SW 1271 (cell line): ENCODE measurements at places on chromosomes 7 and 10.

GRCh38 chr10:96306516-96306915, 2.3 kb downstream of the DNTT start:
- no peak for DNase-seq

DNA sequence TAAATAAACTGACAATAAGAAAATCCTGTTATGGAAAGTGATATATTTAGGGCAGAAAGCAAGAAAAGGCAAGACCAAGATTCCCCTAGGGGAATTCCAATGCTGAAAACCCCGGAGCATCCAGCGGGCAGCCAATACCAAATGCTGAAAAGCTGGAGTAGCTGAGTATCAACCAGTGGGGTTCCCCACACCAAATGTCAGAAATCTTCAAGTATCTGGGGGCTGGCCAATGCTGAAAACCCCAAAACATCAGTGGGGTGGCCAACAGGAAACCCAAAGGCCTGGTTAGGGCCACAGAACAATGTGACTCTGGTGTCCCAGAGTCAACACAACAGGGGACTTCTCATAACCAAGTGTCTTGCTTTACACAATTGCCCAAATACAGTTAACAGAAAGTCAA, 271.8 kb upstream of the CACNA2D1 start:
- no peak for DNase-seq

DNA sequence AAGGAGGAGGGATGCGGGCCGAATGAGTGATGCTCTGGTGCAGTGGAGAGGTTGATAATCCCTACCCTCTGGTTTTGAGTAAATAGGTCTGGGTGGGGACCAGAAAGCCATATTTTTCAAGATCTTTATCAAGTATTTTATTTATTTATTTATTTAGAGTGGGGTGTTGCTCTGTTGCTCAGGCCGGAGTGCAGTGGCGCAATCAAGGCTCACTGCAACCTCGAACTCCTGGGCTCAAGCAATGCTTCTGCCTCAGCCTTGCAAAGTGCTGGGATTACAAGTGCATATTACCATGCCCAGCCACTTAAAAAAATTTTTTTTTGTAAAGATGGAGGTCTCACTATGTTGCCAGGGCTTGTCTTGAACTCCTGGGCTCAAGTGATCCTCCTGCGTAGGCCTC, 21.6 kb downstream of the SVIL start:
- DNase-seq = no peak

- no peak for DNase-seq
These were observed 466.2 kb downstream of the TYW1 start for GRCh38 chr7:67462781-67463191.

DNA sequence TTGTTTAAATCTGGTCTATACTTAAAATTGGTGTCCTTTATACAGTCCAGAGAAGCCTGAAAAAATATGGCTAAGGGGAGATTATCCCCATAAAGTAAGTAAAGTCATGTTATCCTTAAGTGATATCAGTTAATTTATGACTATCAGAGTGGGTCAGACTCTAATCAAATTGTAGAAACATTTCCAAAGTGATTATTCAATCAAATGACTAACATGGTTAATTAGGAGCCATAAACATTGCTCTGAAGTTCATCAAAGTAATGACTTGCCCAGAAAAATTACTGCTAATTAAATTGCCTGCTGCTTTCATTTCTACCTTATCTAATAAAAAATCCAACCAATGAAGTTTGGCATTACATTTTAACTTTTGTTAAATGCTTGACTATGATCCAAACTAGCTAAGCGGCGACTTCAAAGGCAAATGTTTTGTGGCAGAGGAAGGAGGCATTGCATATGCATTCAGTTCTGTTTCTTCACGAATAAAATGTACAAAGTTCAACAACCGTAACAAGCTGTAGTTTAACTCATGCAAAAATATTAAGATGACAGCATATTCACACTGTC, 76.7 kb downstream of the ETV1 start:
- no peak for DNase-seq

DNA sequence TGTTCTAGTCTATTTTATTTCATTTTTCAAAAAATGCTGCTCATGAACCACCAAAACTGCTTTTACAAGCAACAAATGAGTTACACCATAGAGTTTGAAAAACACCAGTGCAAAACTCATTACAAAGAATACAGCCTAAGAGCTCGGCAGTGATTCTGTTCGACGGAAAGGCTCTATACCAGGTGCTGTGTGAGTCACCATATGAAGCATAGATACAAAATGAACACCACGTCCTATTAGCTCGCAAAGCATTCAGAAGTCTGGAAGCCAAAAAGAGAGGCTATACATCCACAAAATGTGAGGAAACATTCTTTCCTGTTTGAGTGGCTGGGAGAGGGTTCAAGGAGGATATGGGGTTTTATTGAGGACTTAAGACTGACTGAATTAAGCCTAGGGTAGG, 136.1 kb downstream of the ATE1 start:
- no peak for DNase-seq

GRCh38 chr10:3704565-3705325, 80.3 kb downstream of the KLF6 start:
- no peak for DNase-seq

GRCh38 chr10:127243490-127244272, 47.3 kb upstream of the INSYN2A start:
- peak; percentile 9 for DNase-seq

DNA sequence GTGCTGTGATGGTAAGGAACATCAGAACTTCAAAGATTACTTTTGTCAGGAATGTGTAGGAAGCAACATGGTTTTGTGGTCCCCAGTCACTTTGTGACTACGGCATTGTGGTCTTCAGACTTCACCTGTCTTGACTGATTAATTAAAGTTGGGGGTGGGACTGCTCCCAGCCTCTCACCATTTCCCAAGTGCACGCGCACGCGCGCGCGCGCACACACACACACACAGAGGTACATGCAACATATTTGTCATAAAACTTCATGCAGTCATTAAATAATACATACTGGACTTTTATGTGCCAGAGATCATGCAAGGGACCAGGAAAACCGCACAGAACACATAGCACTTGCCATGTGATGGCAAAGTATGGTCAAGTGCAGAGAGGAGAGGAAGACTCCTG, 181.2 kb downstream of the EVX1 start:
- no peak for DNase-seq

GRCh38 chr7:28442540-28443420, 30.5 kb downstream of the CREB5 start:
- no peak for DNase-seq

GRCh38 chr7:129671266-129671665, 59.7 kb downstream of the NRF1 start:
- no peak for DNase-seq

GRCh38 chr10:86727470-86727869, 28.9 kb upstream of the BMPR1A start:
- no peak for DNase-seq

- DNase-seq = no peak
These were observed 42.1 kb downstream of the FAM53B start for GRCh38 chr10:124701881-124702656.

- no peak for DNase-seq
These were observed 56.3 kb downstream of the GRID1 start for GRCh38 chr10:86310291-86310690.

DNA sequence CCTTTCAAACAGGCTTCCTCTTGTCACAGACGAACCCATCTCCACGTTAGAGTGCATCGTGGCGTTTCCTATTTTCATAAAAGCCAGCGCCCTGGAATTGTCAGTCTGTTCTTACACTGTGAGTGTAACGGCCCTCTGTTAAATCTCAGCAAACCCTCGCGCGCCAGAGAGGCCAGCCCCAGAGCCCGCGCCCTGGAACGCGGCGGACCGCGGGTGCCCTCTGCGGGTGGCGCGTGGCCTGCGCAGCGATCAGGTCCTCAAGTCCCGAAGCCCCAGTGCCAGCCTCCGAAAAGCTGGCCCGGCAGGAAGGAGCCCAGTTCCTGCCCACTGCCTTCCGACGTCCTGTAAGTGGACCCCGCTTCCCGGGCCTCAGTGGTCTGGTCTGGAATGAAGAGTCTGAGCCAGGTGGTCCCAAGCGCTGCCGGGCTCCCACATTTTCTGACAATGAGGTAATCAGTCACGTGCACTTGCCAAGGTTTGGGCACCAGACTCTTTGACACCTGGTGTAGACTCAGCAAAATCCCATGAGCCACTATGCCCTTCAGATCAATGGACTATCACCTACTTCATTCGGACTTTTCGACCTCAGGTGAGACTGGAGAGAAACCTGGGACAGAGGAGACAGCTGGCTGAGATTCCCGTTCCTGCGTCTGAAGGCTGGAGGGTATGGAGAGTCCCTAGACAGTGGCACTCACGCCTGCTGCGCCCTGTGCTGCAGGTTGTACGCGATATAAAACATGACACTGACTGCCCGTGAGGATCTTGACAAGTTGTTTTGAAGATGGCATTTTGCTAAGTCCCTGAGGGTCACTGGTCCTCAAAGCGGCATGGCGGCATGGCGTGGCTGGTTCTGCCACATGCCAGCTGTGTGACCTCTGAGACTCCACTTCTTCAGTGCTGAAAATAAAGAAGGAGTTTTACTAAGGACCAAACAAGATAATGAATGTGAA, 109.4 kb upstream of the LANCL2 start:
- DNase-seq = peak; percentile 25

- DNase-seq = no peak
These were observed 140.4 kb upstream of the MAGI2 start for GRCh38 chr7:79593866-79594301.

GRCh38 chr10:52220947-52221346, 93.1 kb upstream of the DKK1 start:
- DNase-seq = no peak

DNA sequence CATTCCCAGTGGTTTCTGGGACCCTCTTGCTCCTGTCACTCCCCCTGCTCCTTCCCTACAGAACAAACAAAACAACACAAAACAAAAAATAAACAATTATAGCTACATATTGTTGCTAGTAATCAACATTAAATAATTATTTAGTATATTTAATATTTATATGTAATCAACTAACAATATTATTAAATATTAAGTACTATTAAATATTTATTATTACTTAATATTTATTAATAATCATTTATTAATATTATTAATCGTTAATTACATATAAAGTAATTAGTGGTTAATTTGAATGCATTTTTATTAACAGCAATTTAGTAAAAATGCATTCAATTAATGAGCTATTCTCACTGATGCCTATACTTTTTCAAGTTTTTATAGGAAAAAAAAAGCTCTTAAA, 139.4 kb downstream of the ITGB8 start:
- DNase-seq = no peak

GRCh38 chr7:40230101-40230500, 95.3 kb downstream of the SUGCT start:
- no peak for DNase-seq

- DNase-seq = no peak
These were observed 126.2 kb upstream of the FEZF1 start for GRCh38 chr7:122430710-122431109.

DNA sequence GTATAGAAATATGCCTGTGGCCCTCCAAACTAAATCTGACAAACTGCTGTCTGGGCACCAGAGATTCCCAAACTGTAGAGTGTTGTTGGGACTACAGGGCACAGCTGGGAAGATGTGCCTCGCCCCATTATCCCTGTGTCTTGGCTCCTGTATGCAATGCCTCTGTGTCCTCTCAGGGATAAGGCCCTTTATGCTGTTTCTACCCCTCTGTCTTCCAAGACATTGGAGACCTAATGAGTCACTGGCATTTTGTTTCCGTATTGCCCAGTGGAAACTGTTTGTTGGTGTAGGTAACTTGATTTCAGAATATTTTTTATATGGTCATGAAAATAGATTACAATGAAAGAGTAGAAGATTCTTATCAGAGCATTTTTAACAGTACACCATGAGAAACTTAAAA, 183.2 kb downstream of the GLI3 start:
- DNase-seq = no peak

GRCh38 chr10:5634918-5635317, 31.5 kb downstream of the ASB13 start:
- DNase-seq = no peak

DNA sequence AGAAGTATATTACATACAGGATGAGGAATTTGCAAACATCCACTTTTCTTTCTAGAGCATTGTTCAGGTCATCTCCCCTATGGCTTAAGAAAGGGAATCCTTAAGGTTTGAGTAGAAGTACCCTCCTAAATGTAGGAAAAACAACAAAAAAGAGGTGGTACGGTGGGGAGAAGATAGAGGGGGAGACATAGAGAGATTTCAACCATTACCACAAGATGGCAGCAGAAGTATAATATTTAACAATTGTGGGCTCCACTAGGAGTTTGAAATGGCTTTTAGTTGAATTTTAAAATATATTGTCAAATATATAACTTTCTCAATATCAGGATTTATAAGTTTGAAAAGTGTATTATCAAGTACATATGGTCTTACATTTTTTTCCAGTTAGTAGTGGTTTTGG, 72.7 kb upstream of the PRKG1 start:
- peak; percentile 19 for DNase-seq

DNA sequence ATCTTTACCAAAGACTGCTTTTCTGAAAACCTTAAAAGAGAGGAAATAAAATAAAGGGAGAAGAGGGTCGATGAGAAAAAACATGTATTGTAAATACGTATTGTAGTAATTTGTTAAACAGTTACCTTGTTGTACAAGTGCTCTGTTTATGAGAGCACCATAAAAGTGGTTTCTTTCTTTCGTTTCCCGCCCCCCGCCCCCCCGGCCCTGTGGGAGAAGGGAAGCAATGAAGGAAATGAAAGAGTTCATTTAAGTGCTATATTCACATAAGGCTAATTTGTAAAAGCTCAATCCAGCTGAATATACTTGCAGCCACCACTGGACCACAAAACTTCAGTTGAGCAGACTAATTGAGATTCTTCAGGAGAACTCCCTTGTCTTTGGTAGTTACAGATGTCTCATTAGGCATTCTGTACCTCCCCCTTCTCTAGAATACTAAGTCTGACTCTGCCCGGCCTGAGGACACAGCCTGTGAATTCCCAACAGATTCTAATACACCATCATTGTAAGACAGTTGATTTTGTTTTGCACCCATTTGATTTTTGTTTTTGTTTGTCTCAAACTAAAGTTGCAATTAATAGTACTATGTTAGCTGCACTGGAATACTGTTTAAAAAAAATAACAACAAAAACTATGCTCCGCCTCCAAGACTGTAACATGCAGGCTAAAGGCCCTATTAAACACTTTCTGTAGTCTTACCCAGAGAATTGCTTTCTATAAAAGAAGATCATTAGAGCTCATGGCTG, 124.9 kb downstream of the ARHGAP12 start:
- no peak for DNase-seq

GRCh38 chr10:15237351-15237750, 68.9 kb upstream of the NMT2 start:
- no peak for DNase-seq

GRCh38 chr10:33263453-33263852, 71.0 kb downstream of the NRP1 start:
- DNase-seq = no peak

DNA sequence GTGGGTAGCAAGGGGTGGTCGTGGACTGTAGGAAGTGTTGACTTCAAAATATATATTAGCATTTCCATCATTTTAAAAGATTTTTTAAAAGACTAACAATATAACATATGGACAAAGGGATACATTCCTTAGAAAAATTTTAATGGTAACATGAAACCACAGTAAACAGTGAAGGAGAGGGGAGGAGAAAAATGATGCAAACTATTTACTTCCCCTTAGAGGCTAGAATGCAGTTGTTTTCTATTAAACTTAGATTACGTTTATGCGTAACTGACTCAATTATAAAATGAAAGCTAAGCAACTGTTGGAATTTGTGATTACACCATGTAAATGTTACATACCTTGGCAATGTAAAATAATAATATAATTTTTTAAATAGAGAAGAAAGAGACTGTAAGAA, 41.3 kb downstream of the CALD1 start:
- DNase-seq = no peak

- DNase-seq = peak; percentile 67
These were observed 12.0 kb upstream of the MARVELD1 start for GRCh38 chr10:97701438-97702069.

- no peak for DNase-seq
These were observed 88.9 kb downstream of the RAPGEF5 start for GRCh38 chr7:22267930-22268615.

- no peak for DNase-seq
These were observed 57.4 kb upstream of the BAIAP2L1 start for GRCh38 chr7:98458090-98458875.
